Muscle of leg (tissue), 16 donors: ENCODE measurements at places on chromosomes 5 and 9.

DNA sequence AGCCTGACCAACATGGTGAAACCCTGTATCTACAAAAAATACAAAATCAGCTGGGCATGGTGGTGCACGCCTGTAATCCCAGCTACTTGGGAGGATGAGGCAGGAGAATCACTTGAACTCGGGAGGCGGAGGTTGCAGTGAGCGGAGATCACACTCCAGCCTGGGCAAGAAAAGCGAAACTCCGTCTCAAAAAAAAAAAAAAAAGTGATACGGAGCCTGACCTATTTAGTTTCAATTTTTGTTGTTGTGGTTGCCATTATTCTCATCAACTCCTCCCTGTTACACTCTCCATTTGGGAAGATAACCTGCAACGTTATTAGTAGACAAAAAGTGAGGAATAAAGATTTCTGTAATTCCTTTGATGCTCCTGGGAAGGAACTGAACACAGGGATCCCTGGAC, 1.3 kb downstream of the STOM start:
- no peak for DNase-seq

GRCh38 chr9:79264511-79265355, 307.0 kb upstream of the TLE4 start:
- DNase-seq = no peak

DNA sequence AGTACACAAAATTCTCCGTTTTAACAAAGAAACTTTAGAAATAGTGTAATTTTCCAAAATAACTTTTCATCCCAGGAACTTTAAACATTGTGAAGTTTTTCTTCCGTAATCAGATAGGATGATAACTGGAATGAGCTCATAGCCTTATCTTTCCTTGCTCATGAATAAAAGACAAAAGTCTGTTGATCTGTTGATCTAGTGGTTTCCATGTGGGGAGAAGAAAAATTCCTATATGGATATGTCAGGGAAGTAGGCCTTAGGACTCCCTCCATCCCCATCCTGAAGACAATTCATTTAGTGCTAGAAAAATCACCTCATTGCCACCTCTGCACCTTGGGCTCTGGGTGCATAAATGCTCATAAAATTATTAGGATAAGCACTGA, 266.6 kb downstream of the SMARCA2 start:
- no peak for DNase-seq

- DNase-seq = no peak
Observed at GRCh38 chr5:124021066-124021641, 509.2 kb downstream of the CSNK1G3 start.

GRCh38 chr9:72150661-72151060, 1.4 kb downstream of the GDA start:
- DNase-seq = no peak

GRCh38 chr5:78813906-78814530, 165.4 kb upstream of the LHFPL2 start:
- DNase-seq = peak; percentile 71

- no peak for DNase-seq
Observed at GRCh38 chr5:43255704-43256103, 57.5 kb downstream of the HMGCS1 start.

DNA sequence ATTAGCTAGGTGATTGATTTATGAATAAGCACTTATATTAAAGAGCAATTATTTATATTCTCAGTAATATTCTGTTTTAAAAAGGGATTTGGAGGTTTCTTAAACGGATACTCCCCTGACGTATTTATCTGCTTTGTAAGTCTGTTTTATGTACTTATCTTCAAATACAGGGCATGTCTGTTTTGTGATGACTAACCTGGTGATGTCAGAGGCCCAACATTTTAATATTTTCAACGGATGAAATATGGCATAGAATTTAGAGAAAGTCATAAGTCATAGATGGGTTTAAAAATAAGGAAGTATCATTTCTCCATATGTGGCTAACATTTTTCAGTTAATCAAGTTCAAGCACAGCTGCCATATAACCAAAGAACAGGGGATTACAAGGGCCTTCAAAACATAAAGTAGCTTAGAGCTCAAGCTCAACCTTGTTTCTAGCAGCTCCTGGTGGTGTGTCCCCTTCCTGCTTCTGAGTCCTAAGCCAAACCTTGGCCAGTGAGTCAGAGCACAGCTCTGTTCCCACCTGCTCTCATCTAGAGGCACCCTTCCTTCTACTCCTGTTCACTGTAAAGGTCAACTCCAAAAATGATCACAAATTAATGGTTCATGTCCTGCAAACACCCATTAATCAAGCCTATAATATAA, 131.4 kb downstream of the OXCT1 start:
- no peak for DNase-seq

DNA sequence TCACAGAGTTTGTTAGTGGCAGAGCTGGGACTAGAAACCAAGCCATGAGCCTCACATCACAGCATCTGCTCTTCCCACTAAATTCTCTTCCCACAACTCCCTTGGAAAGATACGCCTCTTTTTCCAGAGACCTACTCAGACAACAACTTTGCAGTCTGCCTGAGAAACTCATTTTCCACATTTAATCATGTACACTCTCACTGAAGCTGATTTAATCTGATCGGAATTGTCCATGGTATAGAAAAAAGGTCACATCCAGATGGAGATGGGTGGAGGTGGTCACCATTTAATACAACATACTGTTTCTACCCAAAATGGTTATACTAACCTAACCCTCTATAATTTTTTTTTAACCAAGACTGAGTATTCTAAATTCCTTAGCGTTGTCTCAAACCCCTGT, 366.2 kb downstream of the ENC1 start:
- DNase-seq = no peak

DNA sequence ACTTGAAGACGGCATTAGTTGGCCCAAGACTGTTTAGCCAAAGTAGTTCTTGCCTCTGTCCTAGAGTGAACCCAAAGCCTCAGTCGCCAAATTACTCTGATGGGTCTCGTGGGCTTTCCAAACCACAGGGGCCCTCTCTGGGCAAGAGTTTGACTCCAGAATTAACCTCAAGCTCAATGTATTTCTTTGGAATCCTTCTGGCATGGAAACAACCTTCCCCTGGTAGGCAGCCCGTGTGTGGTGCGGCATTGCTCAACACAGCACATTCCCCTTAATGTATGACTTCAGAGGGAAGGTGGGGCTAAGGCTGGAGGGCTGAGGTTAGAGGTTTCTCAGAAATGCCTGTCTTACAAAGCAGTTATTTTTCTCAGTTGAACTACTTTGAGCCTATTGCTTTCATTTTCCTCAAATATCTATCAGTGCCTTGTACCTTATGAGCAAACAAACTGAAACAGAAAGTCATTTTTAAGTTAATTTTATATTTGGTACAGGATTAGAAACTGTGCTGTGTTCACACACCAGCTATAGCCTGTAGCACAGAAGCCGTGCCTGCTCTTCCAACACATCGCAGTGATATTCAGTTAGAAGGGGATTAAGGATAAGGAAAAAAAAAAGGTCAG, 123.9 kb upstream of the HAPLN1 start:
- DNase-seq = no peak

- DNase-seq = no peak
Observed at GRCh38 chr9:127415657-127416056, 8.5 kb upstream of the ZNF79 start.

GRCh38 chr9:79889369-79889768, 317.6 kb downstream of the TLE4 start:
- no peak for DNase-seq

- DNase-seq = no peak
Observed at GRCh38 chr9:84993105-84993504, 323.6 kb downstream of the NTRK2 start.

- no peak for DNase-seq
Observed at GRCh38 chr5:74462356-74462755, 178.2 kb downstream of the ENC1 start.

DNA sequence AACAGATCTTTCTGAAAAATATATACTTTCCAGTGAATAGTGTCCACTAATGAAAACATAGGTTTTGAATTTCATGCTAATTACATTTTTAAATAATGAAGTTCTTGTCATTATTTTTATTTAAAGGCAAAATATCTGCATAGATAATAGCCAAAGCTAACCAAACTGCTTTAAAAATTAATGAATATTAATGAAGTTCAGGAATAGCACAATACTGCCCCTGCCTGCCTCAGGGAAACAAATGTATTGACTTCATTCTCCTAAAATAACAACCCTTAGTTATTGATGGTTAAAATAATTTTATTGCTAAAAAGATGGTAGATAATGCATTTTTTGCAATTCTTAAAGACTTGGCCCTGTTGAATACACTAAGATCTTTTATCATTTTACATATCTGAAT, 103.6 kb upstream of the SSBP2 start:
- no peak for DNase-seq

GRCh38 chr9:137053944-137054931, at the start of gene ENTPD2:
Gene ENTPD2, minus strand, starts transcription at chr9:137054061. Its CDS starts 64 bp downstream, at chr9:137053997.
- DNase-seq = no peak

DNA sequence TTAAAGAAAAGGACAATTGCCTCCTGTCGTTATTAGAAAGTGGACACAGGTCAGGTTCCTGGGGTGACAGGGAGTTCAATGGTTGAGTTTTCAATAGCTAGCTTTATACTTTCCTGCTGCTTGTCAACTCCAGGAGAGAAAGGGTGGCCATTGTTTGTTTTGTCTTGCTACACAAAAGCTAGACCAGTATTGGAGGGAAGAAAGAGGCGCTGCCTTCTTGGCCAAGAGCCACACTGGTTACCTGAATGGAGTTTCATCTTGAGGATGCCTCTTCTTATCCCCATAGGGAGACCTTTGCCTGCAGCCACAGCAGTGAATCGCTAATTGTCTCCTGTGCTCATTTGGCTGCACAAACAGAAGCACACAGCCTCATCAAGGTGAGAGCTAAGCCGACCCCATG, 279.4 kb upstream of the GRIA1 start:
- no peak for DNase-seq

- DNase-seq = no peak
Observed at GRCh38 chr9:5846501-5846921, 13.6 kb upstream of the ERMP1 start.

GRCh38 chr5:35854248-35854647, 2.4 kb upstream of the IL7R start:
- DNase-seq = no peak

- no peak for DNase-seq
Observed at GRCh38 chr5:111144352-111144930, 52.3 kb downstream of the WDR36 start.

- DNase-seq = no peak
Observed at GRCh38 chr5:171127314-171127713, 181.7 kb upstream of the TLX3 start.

DNA sequence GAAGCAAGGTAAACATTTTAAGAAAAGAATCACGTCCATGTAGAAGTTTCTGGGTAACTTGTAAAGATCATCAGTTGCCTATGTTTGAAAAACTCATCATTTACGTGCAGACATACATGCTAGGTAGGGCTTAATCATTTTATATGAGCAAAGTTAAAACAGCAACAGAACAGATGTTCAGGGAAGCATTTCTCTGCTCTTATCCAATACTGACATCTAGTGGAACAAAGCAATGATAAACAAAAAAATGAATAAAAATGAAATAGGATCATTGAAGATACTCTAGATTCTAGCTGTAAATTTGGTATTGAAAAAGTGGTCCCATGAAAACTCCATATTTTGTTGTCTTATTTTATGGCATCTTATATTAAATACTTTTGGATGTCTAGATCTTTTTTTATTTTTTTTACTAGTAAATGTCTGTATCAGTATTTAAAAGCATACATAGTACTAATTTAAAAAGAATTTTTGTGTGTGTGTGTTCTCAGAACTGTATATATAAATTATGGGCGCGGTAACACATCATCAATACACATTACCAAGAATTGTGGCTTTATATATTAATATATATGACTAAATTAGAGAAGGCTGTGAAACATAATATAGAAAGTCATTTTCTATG, 1050.2 kb downstream of the CDH12 start:
- peak; percentile 70 for DNase-seq

DNA sequence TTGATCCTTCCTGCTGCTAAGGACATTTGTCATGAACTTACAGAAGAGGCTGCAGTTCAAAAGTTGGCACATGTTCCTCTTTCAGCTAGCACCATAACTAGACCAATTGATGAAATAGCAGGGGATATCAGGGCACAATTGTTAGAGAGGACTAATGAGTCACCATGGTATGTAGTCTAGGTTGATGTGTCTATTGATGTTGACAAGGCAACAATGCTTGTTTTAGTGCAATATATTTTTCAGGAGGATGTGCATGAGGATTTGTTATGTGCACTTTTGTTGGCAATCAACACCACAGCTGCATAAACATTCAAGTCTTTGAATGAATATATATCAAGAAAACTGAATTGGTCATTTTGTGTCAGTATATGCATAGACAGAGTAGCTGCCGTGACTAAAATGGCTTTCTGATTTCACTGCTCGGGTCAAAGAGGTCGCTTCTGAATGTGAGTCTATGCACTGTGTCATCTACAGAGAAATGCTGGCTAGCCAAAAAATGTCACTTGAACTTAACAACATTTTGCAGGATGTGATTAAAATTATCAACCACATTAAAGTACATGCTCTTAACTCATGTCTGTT, 68.0 kb downstream of the FGF10 start:
- DNase-seq = no peak

GRCh38 chr9:117149996-117150395, 264.9 kb downstream of the ASTN2 start:
- no peak for DNase-seq

DNA sequence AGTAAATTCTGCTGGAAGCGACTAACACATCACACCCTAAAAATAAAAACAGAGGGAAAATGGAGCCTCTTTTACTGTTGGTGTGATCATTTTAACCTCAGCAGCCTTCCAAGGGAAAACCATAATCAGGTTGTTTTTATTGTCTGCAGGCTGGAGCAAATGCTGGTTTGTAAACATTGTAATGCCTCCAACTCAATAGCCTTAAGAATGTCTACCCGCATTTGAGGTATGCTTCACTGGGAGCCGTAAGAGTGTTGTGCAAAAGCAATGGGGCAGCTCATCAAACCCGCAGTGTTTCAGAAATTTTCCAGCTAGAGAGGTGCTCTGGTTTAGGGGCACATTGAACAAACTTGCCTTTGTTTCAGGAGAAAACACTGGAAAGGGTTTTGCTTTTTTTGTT, 17.0 kb downstream of the NIM1K start:
- no peak for DNase-seq
